ENCODE measurements at places on chromosomes 5 and 9.

GRCh38 chr5:172491481-172491880 is 37.2 kb upstream of the SH3PXD2B start:
- no peak for DNase-seq

DNA sequence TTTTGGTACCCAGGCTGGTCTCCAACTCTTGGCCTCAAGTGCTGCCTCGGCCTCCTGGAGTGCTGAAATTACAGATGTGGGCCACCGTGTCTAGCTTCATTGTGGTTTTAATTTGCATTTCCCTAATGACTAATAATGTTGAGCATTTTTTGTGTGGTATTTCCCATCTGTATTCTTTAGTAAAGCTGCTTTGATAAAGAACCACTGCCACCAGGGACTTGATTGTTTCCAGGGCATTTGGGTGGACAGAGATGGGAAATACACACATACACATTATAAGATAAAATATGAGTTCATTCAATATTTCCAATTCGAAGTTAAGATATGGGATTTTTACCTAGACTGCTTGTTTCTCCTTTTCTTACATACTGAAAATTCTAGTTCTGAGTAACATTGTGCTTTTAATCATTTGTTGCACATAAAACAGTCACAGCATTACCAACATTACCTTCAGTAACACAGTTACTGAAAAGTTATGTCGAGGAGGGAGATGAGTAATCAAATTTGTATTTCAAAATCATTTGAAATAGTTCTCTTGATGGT is 28.9 kb downstream of the HABP4 start:
- DNase-seq: no peak

- no peak for DNase-seq
Observed at GRCh38 chr9:102054811-102055210, 316.4 kb upstream of the GRIN3A start.

- no peak for DNase-seq
Observed at GRCh38 chr5:161138751-161139455, 286.9 kb upstream of the ATP10B start.

- no peak for DNase-seq
Observed at GRCh38 chr5:42360056-42360455, 63.2 kb upstream of the GHR start.

DNA sequence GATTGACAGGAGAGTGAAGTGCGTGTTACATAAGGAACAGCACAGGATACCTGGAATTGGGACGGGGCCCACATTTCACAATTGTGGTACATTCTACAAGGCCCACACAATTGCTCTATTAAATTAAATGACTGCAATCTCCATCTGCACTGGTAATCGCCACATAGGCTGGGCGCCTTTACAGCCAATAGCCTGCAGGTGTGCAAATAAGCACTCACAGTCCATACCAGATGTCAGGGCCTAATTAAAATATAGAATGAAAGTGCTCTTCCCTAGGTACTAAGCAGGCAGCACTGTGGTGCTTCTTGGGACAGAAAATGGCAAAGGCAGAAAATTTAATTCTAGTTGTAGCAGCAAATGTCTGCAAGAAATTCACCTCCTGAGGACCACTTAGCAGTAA is 82.7 kb downstream of the ATP10B start:
- no peak for DNase-seq

DNA sequence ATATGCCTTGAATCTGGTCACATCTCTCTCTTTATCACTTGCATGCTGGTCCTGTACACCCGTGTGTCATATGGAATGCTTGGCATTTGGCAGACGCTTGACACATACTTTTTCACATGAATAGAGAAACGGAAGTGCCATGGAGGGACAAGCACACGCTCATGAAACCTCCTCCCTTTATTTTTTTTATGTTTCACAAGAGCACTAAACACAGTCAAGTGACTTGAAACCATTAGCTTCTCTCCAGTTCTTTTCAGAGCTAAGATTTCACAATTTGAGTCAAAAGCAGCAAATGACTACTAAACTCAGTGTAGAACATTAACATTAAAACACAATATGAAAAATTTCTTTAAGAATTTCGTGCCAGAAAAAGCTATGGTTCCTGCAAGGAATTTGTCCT is 151.1 kb downstream of the DOCK2 start:
- DNase-seq: no peak

DNA sequence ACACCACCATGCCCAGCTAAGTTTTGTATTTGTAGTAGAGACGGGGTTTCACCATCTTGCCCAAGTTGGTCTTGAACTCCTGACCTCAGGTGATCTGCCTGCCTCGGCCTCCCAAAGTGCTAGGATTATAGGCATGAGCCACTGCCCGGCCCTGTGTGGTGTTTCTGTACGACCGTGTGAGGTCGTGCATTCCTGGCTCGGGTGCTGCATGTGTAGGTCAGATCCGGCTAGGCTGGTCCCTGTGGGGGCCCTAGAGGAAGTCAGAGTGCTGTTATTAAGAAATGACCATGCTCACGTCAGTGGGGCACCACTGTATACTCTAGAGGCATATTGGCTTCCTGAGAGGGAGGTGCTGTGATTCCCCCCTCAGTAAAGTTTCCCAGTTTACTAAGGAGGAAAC is 13.7 kb downstream of the WNK2 start:
- no peak for DNase-seq

- no peak for DNase-seq
Observed at GRCh38 chr5:50843091-50843490, 176.7 kb downstream of the PARP8 start.

DNA sequence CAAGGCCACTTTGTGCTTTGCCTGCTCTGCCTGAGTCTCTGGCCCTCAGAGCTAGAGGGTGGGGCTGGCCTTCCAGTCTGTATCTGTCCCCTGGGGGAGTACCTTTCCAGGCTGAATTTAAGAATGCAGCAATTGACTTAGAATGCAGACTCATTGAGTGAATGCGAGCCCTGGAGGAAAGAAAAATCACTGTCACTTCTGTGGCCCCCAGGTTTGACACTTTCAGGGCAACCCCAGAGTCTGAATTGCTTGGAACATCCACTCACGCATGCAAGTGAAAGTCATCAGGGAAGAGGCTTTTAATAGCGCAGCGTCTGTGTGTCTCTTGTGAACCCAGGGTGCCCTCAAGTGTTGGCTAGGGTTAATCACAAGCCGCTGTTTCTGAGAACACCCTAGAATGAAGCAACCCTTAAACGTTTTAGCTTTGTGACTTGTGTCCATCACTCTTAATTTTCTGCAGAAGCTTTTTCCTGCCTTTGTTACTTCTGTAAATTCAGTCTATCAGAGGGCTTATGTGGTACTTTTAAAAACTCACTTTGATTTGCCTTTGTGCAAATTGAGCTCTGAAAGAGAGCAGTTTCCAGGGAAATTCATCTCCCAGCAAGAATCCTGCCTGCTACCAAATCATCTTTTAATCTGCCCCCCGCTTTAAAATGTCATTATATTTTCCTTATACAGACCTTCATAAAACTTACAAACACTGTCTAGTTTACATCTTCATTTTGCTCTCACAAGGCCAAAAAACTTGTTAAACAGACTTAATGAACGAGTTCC is 146.8 kb upstream of the IQGAP2 start:
- DNase-seq: peak; percentile 50

DNA sequence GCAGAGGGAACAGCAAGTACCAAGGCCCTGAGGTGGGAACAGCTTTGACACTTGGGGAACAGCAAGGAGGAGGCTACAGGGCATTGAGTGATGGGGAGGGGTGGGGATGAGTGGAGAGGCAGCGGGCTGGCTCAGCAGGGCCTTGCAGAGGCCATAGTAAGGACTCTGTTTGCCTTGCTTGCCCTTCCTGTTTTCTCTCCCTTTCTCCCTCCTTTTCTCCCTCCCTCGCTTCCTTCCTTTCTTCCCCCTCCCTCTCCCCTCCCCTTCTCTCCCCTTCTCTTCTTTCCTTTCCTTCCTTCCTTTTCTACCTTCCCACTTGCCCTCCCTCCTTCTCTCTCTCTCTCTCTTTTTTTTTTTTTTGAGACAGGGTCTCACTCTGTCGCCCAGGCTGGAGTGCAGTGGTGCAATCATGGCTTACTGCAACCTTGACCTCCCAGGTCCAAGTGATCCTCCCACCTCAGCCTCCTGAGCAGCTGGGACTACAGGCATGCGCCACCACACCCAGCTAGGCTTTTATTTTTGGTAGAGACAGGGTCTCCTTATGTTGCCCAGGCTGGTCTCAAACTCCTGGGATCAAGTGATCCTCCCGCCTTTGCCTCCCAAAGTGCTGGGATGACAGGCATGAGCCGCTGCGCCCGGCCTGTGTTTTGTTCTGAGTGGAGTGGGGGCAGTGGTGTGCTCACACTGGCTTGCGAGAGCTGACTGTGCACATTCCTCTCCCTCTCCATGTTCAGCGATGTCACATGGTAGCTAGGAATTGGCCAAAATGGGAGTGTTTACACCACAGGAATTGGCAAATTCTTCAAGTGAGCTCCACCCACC is 17.1 kb downstream of the IER5L start:
- no peak for DNase-seq

DNA sequence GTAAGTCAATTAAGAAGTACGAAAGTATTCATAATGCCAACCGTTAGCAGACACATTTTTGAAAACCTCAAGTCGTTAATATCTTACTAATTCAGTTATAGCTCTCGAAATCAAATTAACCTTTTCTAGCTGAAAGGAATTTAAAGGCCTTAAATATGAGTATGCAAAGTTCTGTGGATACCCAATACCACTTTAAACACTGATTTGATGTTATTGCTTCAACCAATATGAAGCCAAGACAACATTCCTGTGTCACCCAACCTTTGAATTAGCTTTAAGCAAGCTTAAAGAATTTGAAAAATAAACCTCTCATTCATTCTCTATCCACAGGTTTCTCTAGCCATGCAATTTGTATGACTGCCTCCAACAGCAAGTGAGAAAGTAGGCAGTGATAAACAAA is 204.5 kb downstream of the MCTP1 start:
- no peak for DNase-seq

DNA sequence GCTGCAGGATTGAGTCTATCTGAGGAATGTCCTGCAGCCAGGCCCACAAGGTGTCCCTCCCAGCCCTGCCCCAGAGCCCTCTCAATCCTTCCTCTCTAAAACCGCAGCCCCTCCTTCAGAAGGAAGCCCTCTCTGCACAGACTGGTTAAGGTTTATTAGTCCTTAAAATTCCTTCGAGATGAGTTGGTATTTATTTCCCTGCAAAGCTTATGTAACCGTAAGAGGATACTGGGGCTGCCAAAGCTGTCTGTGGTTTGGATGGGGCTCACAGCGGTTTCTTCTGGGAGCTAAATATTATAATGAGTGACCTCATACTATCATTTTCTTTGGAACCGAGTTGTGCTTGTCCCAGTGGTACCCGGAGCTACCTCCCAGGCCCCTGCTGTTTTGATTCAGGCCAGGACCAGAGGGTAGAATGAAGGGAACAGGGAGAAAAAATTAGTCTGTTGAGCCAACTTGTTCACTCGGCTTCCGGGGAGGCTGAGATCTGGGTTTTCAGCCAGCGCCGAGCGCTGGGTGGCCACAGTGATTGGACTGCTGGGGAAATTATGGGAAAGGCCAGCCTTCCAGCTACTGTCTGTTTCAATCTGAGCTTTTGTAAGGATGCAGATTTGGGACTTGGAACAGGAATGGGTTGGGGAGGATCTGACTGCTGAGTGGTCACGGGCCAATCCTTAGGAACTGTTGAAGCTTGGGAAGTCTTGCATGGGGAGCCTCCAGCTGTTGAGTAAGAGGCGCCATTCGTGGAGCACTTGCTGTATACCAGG is 107.5 kb downstream of the NDFIP1 start:
- no peak for DNase-seq

GRCh38 chr5:60141119-60141518 is 247.6 kb upstream of the PDE4D start:
- DNase-seq: no peak

- DNase-seq: no peak
Observed at GRCh38 chr5:36570301-36571095, 35.9 kb upstream of the SLC1A3 start.

- no peak for DNase-seq
Observed at GRCh38 chr5:177364159-177364962, 6.6 kb downstream of the RGS14 start.

DNA sequence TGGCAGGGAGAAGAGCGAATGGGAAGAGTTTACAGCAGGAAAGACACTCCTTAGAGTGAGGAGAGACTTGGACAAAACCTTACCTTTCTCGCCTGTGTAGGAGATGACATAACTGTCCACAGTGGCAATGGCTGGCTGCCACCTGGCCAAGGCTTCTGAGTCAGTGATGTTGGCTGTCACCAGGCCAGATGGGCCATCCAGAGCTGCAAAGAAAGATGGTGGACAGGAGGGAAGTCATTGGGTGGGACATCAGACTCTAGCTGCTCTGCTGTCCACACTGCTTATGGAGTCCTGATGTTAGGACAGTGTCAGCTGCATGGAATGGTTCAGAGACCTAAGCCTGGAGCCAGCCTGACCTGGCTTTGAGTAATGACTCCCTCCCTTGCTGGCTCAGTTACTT is 79.8 kb downstream of the TNC start:
- DNase-seq: no peak

GRCh38 chr5:113029614-113030013 is 53.0 kb downstream of the DCP2 start:
- DNase-seq: no peak

GRCh38 chr5:69213513-69214215 is 21.0 kb upstream of the CDK7 start:
- DNase-seq: no peak

DNA sequence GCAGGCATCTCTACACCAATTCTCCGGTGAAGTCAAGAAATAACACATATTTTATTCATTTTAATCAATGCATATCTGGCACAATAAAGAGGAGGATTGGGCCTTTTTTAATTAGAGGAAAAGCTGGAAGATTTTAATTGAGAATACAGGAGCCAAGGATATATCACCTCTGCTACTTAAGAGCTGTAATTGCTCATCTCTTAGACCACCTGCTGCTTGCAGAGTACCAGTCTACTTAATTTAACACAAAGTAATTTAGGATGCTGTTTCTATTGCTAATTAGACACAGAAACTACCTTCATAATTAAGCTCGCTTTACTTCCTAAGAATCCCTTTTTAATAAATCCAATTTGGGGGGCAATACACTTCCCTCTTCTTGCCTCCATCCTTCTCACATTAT is 326.9 kb downstream of the TENT4A start:
- no peak for DNase-seq

GRCh38 chr5:144958002-144958401 is 787.3 kb downstream of the KCTD16 start:
- DNase-seq: no peak

GRCh38 chr5:5480481-5481111 is 58.1 kb downstream of the ICE1 start:
- DNase-seq: no peak

- DNase-seq: no peak
Observed at GRCh38 chr9:79801459-79801858, 229.7 kb downstream of the TLE4 start.
